ENCODE measurements at places on chromosomes 7 and 10.

GRCh38 chr10:60990663-60991062 is 46.7 kb upstream of the RHOBTB1 start:
- DNase-seq: no peak

DNA sequence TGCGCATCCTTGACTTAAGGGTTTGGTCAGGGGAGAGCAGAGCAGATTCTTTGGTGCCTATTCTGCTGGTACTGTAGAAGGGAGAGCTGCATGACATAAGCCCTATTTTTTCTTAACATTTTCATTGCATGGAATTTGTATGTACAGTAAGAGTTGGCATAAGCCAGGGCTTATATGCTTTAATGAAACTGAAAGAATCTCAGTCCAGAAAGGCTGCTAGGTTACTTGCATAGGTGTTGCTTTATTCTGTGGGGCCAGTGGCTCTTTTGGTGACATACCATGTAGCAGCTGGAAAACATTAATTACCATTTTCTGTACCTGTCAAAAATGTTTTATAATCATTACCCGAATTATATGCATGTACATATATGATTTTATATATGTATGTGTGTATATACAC is 152.1 kb downstream of the LYZL1 start:
- DNase-seq: no peak

DNA sequence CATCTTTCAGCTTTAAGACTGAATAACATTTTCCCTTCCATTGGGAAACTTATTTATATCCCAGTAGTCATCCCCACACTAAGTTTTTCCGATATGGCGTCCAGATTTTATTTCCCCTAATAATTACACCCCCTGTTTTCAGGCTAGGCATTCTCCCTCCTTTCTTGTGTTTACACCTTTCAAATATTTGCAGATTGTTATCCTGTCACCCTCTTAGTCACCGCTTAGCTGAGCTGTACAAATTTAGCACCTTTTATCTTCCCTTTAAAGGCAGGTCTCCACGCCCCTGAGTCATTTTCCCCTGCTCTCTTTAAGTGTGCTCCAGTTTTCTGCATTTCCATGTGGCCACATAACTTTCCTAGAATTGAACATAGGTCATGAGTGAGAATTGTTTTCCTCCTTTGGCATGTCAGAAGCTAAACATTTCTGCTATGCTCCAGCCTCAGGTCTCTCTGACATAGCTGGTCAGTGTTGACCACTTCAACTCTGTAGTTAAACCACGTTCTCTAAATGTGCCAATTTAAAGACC is 47.4 kb downstream of the LRRC4 start:
- no peak for DNase-seq

DNA sequence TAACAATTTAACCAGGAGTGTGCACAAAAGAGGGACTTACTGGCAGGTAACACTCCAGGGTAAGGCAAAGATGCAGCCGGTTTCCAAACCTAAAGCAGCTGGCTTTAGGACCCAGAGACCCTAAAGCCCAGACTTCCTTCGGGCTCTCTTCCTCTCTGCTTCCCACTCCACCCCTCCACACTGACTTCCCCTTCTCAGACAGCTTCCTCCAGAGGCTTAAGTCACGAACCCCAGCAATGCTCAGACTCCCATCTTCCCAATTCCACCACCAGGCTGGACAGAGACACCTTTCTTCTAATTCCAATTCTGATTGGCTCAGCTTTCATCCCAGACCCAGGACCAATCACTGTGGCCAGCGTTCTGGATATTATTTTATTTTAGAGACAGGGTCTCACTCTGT is 24.8 kb downstream of the STYXL1 start:
- DNase-seq: no peak

GRCh38 chr7:16463949-16464715 is 1.4 kb downstream of the SOSTDC1 start:
- DNase-seq: no peak

- DNase-seq: no peak
These were observed 50.7 kb downstream of the ODAD2 start for GRCh38 chr10:27948186-27948585.

- DNase-seq: no peak
These were observed 511.3 kb downstream of the ARL4A start for GRCh38 chr7:13198727-13199126.

- DNase-seq: no peak
These were observed 53.3 kb downstream of the AKAP9 start for GRCh38 chr7:91993976-91994375.

- no peak for DNase-seq
These were observed 45.4 kb upstream of the NAMPT start for GRCh38 chr7:106329971-106330733.

DNA sequence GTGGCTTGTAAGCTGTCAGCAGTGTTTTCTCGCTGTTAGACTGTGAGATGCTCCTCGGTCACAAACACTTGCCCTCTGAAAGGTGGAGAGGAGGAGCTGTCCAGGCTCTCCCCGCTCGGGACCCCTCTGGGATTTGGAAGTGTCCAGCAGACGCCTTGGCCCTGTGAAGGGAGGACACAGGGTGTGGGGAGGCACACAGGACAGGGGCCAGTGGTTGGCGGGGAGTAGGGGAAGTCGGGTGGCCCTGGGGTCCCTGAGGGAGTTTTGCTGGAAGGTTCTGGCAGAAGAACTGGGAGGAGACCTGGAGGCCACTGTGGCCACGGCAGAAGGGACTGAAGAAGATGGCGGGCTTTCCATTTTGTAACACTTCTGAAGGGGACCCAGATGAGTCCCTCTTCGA is 47.2 kb upstream of the DPYSL4 start:
- no peak for DNase-seq

- DNase-seq: no peak
These were observed 98.7 kb downstream of the TCERG1L start for GRCh38 chr10:131212763-131213325.

GRCh38 chr10:97673736-97674525 is 13.1 kb downstream of the AVPI1 start:
- DNase-seq: peak; percentile 19

- peak; percentile 34 for DNase-seq
These were observed 481.6 kb downstream of the SH2D4B start for GRCh38 chr10:81019029-81019890.

DNA sequence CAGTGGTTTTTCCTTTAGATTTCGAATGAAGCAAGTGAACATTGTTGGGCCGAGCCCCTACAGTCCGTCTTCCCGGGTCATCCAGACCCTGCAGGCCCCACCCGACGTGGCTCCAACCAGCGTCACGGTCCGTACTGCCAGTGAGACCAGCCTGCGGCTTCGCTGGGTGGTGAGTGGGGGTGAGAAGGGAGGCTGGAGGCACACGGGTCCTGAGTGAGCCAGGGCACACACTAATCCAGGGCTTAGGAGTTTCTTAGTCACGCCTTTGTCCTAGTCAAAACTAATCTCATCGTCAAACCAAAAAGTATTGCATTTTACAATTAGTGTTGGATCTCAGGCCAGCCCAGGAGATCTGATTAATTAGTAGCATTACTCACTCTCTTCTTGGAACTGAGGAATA is 568.8 kb upstream of the FOXK1 start:
- DNase-seq: no peak

DNA sequence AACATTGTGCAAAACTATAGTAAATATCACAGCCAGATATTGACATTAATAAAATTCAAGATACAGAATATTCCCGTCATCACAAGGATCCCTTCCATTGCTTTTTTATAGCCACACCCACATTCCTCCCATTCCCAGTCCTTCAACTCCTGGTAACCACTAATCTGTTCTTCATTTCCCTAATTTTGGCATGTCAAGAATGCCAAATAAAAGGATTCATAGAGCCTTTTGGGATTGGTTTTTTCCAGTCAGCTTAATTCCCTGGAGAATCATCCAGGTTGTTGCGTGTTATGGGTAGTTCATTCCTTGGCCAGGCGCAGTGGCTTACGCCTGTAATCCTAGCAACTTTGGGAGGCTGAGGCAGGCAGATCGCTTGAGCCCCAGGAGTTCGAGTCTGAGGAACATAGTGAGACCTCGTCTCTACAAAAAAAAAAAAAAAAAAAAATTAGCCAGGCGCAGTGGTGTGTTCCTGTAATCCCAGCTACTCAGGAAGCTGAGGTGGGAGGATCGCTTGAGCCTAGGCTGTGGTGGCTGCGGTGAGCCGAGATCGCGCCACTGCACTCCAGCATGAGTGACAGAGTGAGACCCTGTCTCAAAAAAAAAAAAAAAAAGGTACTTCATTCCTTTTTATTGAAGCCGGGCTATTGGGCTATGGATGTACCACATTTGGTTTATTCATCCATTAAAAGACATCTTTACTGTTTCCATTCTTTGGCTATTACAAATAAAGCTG is 2.7 kb downstream of the OGDH start:
- no peak for DNase-seq

DNA sequence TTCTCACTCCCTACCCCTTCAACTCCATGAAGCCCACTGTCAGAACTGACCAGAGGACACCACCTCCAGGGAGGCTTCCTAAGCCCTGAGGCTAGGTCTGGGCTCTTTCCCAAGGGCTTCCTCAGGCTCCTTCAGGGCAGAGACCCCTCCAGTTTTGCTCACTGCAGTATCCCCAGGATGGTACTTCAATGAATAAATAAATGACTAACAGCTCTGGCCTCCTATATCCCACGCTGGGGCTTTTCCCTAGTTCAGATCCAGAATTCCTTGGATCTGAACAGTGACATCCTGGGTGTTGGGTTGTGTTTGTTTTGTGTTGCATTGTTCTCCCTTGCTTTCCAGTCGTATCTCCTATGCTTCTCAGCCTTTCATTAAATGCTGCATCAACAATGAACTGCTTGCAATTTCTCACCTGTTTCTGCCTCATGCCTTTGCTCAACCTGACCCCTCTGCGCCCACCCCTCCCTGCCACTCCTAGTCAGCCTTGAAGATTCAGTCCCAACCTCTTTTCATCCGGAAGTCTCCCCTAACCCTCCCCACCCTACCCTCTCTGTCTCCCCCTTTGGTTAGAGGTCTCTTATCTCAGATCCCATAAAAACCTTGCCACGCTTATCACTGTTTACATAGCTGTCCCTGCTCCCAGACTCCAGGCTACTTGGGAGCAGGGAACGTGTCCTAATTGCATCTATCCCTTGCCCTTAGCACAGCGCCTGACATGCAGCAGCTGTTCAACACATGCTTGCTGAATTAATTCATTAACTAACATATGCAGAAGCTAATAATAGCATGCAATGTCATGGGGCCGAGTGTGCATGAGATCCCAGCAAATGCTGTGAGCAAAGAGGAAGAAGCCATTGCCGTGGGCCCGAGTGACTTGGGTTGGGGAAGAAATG is 41.7 kb downstream of the PPP1R3C start:
- DNase-seq: no peak

- DNase-seq: no peak
These were observed 206.9 kb downstream of the EBF3 start for GRCh38 chr10:129756912-129757901.

- DNase-seq: no peak
These were observed 666 bp downstream of the NRG3 start for GRCh38 chr10:81875467-81876252.

DNA sequence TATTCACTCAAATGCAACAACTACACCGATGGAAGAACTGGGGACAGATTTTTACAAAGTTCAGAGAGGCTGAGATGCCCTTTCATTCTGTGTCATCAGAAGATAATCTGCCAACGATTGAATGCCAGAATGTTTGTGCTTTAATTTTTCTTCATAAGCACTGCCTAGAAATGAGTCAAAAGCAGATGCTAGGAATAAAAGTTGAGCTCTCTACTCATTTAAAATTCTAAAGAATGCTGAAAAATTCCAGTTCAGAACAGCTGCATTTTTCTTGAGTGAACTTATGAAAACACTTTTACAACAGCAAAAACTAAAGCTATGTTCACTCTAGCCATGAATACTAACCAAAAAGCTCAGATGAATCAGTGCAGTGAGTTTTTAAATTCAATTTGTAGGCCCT is 22.3 kb upstream of the FAM133B start:
- no peak for DNase-seq

GRCh38 chr7:16071246-16071857 is 350.0 kb downstream of the CRPPA start:
- DNase-seq: peak; percentile 71

- peak; percentile 21 for DNase-seq
These were observed 518 bp downstream of the AGFG2 start for GRCh38 chr7:100539436-100540006.

- no peak for DNase-seq
These were observed 2.9 kb downstream of the RAMP3 start for GRCh38 chr7:45160417-45160881.

- no peak for DNase-seq
These were observed 9.7 kb upstream of the GARS1 start for GRCh38 chr7:30584965-30585364.

DNA sequence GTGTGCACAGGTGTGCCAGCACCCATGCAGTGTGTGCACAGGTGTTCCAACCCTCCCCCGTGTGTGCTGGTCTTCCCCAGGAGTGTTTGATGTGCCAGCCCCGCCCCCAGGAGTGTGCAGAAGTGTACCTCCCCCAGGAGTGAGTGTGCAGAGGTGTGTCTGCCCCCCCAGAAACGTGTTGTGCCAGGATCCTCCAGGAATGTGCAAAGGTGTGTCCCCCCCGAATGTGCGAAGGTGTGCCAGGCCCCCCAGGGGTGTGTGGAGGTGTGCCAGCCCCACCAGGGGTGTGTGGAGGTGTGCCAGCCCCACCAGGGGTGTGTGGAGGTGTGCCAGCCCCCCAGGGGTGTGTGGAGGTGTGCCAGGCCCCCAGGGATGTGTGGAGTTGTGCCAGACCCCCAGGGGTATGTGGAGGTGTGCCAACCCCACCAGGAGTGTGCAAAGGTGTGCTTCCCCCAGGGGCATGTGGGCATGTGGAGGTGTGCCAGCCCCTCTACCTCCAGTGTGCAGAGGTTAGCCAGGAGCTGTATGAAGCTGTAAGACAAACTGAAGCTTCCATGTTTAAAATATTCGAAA is 33.2 kb downstream of the CHST15 start:
- no peak for DNase-seq

DNA sequence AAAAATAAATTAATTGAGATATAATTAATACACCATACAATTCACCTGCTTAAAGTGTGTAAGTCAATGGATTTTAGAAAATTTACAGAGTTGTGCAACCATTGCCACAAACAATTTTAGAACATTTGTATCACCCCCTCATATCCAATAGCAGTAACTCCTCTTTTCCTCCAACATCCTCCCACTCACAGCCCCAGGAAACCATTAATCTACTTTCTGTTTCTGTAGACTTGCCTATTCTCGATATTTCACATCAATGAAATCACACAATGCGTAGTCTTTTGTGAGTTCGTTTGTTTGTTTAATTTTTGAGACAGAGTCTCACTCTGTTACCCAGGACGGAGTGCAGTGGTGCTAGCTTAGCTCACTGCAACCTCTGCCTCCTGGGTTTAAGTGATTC is 13.7 kb upstream of the HERC4 start:
- DNase-seq: no peak

DNA sequence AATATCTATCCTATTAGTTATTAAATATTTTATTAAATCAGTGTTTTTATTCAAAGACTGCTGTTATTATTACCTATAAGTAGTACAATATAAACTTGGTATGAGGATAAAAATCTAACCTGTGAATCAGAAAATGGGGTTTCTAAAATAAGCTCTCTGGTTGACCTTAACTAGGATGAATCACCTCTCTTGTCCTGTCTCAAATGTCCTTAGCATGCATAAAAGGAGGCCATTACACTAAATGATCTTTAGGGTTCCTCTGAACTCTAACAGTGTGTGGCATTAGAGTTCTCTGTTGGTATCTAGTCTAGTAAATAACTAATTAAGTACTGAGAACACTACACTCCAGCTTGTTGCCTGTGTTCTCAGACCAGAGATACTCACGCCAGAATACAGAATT is 143.1 kb upstream of the LRRTM3 start:
- no peak for DNase-seq
